NCI-H1092 (cell line): ENCODE measurements at places on chromosomes 13 and 19.

DNA sequence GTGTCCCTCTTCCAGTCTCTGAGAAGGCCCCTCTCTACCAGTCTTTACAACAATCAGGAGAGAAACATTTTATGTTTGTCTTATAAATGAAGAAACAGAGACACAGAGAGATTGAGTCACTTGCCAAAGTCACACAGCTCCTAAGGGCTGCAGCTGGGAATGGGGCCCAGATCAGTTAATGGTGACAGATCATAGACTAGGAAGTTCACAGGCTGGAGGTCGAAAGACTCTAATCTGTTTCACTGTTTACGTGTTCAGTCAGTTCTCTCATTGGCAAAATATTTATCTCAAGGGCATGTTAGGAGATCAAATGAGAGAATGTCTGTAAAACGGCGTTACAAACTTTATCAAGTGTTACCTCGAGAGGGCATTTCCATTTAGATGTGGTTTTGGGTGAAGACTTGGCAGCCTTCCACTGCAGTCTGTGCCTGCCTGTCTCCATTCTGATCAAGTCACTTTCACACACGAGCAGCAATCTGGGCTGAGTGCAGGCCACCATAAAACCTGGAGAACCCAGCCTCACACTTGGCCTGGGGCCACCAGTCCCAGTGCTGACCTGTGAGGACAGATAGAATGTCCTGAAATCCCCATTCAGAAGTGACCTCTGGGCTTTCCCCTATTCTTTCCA, 65.1 kb downstream of the SIAH3 start:
- no peak for DNase-seq

DNA sequence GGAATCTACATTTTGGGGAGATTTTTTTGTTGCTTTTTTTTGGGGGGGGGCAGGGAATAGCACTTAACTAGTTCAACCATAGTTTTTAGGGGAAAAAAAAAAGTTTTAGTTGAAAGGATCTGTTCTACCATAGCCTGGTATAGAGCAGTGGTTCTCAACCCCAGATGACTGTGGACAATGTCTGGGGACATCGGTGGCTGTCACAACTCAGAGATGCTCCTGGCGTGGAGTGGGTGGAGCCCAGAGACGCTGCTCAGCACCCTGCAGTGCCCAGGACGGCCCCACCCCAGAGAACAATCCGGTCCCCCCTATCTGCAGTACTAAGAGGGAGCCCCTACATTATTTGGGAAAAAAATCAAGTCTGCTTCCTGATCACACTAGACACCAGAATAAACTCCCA, 8.3 kb downstream of the GNG7 start:
- DNase-seq = no peak

- no peak for DNase-seq
Observed at GRCh38 chr19:5837761-5838352, 1.6 kb downstream of the FUT6 start.

GRCh38 chr13:24304620-24305019, 4.8 kb upstream of the C1QTNF9 start:
- DNase-seq = no peak

- DNase-seq = no peak
Observed at GRCh38 chr13:77016251-77016812, 10.6 kb downstream of the FBXL3 start.
